Motor neuron (in vitro differentiated cells): ENCODE measurements at places on chromosomes 3 and 15. TPM values are rescaled to one million over a fixed set of nuclear protein-coding genes. Genes with fewer than 3 reads are reported as not detected.

DNA sequence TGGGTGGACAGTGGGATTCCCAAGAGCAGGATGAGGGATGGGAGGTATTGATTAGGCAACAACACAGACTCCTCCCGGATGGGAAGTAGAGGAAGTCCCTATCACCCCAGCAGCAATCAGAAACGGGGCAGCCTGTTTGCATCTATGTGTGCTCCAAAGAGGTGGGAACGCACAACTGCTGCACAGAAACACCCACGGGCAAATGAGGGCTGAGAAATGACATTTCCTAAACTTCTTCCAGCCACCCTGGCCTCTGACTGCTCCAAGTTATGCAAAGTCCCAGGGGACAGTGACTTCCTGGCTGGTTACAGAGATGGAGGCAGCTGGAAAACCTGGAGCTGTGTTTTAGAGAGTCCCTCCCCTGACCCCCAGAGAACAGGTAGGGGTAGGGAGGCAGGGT, 42.6 kb downstream of the HCN4 start:
- no peak for ATAC-seq

GRCh38 chr15:79923079-79923514, 26.3 kb upstream of the MTHFS start:
- peak; percentile 48 for ATAC-seq

GRCh38 chr3:149512073-149512782, 37.7 kb downstream of the TM4SF4 start:
- peak; percentile 97 for ATAC-seq

GRCh38 chr3:129984125-129984524, 9.6 kb downstream of the TRH start:
- ATAC-seq: no peak

- ATAC-seq: no peak
These were observed 10.2 kb upstream of the GATA2 start for GRCh38 chr3:128503164-128503651.

- peak; percentile 59 for ATAC-seq
These were observed 124.3 kb downstream of the CHSY1 start for GRCh38 chr15:101127506-101128076.

GRCh38 chr3:132785292-132785691, 63.1 kb upstream of the NPHP3 start:
- ATAC-seq: no peak

PIERCE2 gene
- 8.7 and 9.8 TPM in 2 replicates for total RNA-seq

GRCh38 chr3:182978387-182978786, 2.0 kb downstream of the DCUN1D1 start:
- no peak for ATAC-seq

- no peak for ATAC-seq
These were observed 309.6 kb upstream of the SEMA6D start for GRCh38 chr15:47407692-47408091.

DNA sequence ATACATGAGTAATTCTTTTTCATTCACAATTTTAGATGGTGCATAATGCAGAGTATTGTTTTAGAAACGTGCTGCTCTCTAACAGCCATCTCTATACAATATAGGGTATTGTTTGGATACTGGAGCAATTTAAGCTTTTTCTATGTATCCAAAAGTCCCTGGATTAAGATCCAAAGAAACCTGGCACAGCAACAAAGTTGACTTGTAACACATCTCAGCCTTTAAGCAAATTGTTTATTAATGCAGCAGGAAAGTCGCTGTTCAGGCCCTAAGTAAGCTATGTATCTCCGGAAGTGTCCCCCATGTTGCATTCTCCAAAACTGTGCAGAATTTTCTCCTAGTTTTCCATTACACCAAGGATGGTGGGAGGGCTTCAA, 7.3 kb downstream of the VGLL4 start:
- ATAC-seq: no peak

- no peak for ATAC-seq
These were observed 113.8 kb downstream of the ADAMTSL3 start for GRCh38 chr15:83767741-83768140.

CCR8 gene
- total RNA-seq: not detected in 2 replicates

CACNA2D2 gene
- total RNA-seq: 0.75 and 1.7 TPM in 2 replicates

GRCh38 chr3:143276592-143276991, 157.0 kb downstream of the CHST2 start:
- no peak for ATAC-seq

PLSCR1 gene
- 0.71 and 1.4 TPM in 2 replicates for total RNA-seq

DNA sequence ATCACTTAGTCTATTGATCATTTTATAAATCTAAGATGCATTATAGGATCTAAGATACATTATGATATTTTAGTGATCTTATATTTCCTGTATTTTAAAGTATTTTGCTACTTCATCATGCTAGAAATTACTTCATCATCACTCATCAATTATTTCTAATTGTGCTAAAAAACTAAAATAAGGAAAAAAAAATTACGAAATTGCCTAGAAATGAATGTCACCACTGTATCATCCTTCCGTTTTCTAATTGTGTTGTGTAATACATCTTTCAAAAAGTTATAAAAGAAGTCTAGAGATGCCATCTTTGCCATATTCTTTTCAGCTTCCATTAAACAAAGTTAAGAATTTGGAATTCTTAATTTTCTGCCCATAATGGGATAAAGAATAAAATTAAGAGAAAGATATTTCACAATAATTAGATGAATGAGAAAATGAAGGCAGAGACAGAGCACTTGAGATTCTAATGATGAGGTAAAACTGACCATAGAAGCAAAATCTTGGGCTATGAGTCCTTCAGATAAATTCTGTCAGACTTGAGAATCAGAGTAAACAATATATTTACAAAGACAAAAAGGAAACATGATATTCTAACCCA, 48.8 kb downstream of the ALDH1A2 start:
- no peak for ATAC-seq

GRCh38 chr3:129002573-129003569, 1.8 kb downstream of the EFCC1 start:
- ATAC-seq: no peak

GRCh38 chr3:105427332-105427731, 60.6 kb downstream of the ALCAM start:
- ATAC-seq: no peak

DNA sequence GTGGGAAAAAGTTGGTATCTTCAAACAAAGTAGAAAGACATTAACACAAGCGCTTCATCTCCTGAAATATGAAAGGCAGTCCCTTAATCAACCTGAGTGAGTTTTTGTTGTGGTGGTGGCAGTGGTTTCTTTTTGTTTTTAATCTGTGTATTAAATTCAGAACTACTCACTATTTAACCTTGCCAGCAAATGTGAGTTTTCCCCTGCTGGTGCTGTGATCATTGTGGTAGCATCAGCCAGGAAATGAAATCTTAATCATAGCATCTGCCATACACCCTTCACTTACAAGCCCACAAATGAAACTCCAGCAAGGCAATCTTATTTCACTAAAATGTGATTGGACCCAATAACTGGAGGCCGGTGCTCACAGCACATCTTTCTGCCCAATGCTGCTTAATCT, 229.7 kb downstream of the SHOX2 start:
- no peak for ATAC-seq

- ATAC-seq: no peak
These were observed 7.4 kb downstream of the NDUFAF1 start for GRCh38 chr15:41394924-41395323.

MIX23 gene
- 76.9 and 77.1 TPM in 2 replicates for total RNA-seq

DNA sequence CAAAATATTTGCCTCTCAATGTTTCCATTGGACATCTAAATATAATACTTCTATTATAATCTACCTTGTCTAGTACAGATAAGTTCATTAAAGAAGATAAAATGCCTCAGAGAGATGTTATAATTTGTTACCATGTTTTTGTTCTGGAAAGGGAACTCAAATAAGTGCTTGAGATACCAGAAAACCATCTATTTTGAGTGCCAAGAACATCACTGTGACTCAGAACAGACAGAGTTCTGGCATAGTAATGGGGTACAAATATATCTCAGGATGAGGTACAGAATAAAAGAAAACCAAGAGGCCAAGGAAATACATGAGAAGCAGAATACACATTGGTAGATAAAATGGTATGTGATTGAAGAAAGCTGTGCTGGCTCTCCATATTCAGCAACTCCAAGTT, 58.9 kb downstream of the IMPG2 start:
- ATAC-seq: no peak

DNA sequence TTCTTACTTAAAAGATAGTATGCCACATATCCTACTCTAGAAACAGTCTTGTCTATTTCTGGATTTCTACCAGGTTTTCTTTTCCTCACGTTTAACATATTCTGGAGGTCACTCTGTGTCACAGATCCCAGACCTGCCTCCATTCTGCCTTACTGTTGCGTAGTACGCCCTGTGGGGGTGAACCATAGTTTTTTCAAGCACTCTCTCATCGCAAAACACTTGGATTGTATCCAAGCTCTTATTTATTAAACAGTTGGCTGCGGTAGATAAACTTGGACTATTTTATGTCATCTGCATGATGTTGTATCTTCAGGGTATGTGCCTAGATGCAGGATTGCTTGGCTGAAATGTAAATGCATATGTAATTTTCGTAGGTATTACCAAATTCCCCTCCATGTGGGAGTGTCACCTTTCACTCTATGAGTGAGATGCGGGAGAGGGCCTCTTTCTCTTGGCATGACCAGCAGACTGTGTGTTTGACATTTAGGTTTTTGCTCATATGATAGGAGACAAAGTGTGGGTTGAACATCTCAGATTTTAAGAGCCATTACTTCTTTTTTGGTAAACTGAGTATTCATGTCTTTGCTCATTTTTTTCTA, 55.8 kb downstream of the ABTB1 start:
- ATAC-seq: no peak

NANOGP8 gene
- not detected in 2 replicates for total RNA-seq

- ATAC-seq: no peak
These were observed 48.7 kb upstream of the VEPH1 start for GRCh38 chr3:157551961-157552360.

ZNF660 gene
- total RNA-seq: 6.3 and 9.1 TPM in 2 replicates

DNA sequence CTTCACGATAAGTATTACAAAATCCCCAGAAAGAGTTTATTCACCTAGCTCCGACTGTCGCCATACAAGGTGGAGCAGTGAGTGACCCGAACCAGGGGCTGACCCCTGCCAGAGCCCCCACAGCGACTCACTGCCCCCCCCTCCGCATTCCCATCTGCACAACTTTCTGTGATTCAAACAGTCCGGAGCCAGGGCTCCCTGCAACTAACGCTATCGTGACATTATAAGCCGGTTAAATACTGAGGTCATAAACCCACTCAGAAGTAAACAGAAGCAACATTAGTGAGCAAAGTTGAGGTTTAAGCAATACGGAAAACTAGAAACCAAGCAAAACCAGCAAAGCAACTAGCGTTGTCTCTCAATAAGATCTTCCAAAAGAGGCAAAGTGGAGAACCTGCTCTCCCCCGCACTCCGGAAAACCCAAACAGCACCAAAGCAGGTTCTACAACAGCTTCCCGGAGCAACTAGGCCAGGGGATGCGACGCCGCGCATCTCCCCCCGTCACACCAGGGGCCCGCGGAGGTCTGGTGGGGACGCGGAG, 642 bp downstream of the SCAP start:
- ATAC-seq: peak; percentile 7

- peak; percentile 41 for ATAC-seq
These were observed 7.9 kb upstream of the OR4F6 start for GRCh38 chr15:101795455-101795854.

DNA sequence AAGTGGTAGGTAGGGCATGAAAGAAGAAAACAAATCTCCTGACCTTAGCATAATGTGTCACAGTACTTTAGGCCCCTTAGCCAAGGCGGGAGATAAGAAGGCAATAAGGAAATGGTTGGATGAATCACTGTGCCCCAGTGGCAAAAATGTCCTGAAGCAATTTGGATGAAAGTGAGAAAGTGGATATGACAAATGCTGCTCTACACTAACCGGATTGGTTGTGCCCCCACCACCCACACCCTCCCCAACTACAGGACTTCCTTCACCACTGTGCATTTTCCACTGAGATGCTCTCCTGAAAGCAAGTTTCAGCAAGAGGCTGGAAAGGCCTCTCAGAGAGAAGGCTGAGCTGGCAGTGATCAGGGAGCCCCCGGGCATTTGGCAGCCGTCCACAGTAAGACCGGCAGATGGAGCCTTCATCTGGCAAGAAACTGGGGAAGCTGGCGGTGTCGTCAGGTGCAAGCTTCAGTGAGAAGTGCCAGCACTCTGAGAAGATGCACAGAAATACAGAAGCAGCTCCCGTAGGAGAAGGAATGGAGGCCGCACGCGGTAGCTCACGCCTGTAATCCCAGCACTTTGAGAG, 63.8 kb downstream of the ATP1B3 start:
- ATAC-seq: no peak

- no peak for ATAC-seq
These were observed 420.4 kb downstream of the PDCD6IP start for GRCh38 chr3:34218706-34219385.

GP5 gene
- total RNA-seq: 0.08 and 0.09 TPM in 2 replicates

- ATAC-seq: no peak
These were observed 813.1 kb downstream of the NAALADL2 start for GRCh38 chr3:175672119-175672689.

CFAP92 gene
- 0.27 and 0.46 TPM in 2 replicates for total RNA-seq

GRCh38 chr3:192434186-192434585, 293.2 kb downstream of the FGF12 start:
- ATAC-seq: no peak
